ENCODE measurements at places on chromosomes 5 and 9.

DNA sequence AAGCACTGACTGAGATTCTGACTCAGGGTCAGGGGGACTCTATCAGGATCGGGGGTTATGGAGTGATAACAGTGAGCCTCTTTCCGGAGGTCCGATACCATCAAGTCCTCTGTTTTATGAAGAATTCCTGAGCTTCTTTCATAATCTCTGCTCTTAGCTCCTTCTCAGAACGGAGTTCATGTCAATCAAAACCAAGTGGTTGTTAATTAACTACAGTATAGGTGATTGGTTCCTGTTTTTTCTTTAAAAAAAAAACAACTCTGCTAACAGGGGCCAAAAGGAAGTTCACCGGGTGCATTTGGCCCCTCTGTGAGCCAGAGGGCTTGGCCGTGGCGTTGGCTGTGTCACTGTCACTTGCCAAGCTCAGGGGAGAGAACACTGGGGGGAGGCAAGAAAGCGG lies 4.0 kb downstream of the GFI1B start:
- DNase-seq = no peak

- DNase-seq = no peak
These were observed 1129.9 kb downstream of the TAF11L14 start for GRCh38 chr5:18764161-18764560.

- no peak for DNase-seq
These were observed 71.0 kb downstream of the SH3PXD2B start for GRCh38 chr5:172383191-172383802.

GRCh38 chr9:89419978-89420394 lies 77.9 kb downstream of the SEMA4D start:
- no peak for DNase-seq

DNA sequence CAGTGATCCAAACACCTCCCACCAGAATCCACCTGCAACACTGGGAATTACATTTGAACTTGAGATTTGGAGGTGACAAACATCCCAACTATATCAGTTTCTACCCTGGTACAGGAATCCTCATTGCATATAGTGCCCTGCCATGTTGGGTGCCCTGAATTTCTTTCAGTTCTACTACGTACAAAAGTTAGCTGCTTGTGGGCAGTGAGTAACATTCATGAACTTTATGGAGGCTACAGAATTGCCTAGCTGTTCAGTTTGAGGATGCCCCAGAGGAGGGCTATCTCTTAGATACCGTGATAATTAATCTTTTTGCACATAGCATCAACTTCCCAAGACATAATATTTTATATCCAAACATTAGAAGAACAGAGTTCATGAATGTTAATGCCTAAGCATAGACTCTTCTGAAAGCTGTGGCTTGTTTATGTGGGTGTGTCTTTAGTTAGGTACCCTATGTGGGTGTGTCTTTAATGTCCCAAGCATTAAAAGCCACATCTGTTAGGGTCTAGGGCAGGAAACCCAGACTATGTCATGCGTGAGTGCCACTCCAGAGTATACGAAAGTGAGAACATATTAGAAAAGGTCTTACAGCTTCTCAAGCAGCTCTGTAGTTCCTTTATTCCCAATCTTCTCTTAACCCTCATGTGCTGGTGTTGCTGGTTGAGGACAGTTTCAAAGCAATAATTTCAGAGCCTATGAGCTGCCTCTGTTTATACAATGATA lies 47.0 kb upstream of the CHD1 start:
- DNase-seq = no peak

DNA sequence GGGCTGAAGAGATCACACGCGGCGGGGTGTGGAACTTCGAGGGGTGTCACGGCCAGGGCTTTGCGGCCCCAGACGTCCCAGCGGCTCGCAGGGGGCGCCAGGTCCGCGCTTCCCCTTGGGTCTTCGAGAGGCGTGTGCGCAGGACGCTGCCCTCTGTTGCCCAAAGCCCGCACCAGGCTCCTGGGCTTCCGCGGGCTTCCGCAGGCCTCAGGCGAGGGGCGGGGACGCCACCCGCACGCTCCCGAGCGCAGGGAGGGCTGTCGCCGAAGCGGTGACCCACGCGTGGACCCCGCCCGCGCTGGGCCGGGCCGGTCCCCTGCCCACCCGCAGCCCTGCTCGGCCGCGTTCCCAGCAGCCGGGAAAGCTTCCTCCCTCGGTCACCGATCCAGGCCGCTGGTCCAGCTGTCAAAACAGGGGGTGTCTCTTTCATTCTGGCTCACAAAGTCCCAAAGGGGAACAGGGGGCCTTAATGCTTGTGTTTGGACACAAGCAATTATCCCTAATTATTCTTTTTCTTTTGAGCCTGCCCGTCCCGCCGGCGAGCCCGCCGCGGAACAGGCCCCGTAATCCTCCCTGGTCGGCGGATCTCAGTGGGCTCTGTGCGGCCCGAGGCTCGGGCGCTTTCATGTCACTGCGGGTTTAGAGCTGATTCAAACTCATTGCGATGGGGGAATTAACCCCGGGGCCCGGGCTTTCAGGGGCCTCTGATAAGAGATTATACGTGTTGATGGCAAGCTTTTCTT lies 60.6 kb downstream of the TMEM174 start:
- no peak for DNase-seq

DNA sequence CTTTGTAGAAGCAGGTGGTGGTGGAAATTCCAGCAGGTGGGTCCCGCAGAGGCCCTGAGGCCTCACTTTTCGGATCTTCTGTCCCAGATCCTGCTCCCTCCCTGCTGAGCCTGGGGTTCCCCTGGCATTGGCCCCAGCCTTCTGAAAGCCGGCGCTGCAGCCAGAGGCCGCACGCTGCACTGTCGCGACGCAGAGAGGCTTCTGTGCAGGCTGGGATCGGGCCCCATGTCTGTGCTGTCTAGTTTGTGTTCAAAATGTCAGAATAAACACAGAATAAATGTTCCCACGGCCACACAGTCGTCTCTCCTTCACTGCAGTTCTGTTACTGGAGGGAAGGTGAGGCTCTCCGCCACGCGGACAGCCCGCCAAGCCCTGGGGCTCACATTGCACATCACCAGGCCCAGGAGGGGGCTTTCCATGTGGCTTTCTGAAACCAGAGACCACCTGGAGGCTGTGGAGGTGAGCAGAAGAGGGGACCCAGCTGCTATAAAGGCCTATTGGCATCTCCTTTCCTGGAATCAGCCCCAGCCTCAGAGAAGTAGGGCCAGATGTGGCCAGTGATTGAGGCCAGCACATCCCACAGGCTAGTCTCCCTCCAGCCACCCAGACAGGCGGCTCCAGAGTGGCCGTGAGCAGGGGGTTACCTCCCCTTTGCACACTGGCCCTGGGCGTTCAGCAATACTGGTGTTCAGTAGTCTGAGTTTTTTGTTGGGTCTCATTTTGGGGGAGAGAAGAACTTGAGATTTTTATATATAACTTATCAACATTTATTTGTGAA lies 46.5 kb downstream of the USP20 start:
- DNase-seq = no peak

DNA sequence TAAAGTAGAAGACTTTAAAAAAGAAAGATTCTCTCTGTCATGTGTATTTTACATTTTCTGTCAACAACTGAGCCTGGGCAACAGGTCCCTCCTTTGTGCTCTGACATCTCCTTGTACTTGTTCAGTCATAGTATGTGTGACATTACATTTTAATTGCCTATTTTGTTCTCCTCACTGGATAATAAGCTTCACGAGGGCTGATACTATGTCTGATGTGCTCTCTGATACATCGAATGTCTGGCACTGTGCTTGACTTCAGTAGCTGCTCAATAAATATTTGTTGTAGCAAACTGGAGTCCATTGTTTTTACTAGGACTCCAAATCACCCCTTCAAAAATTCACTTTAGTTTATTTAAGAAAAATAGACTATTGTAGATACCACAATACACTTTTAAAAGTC lies 482.0 kb downstream of the RASEF start:
- DNase-seq = no peak

GRCh38 chr9:72684615-72685014 lies 163.2 kb downstream of the TMC1 start:
- no peak for DNase-seq

DNA sequence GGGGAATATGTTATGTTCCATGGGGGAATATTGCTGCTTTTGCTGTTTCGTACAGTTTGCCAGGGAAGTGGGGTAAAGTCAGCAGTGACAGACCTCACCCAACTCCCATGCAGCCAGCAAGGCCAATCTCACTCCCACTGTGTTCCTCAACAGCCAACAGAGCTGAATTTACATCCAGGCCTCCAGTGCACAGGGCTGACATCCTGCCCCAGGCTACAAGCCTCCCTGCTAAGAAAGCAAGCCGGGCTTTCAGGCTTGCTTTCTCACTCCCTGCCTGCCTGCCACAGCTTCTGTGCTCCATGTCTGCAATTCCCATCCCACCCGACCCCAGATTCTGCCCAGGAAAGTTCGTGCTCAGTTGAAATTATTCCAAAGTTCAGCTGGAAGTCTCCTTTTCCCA lies 25.5 kb upstream of the SNCAIP start:
- no peak for DNase-seq

DNA sequence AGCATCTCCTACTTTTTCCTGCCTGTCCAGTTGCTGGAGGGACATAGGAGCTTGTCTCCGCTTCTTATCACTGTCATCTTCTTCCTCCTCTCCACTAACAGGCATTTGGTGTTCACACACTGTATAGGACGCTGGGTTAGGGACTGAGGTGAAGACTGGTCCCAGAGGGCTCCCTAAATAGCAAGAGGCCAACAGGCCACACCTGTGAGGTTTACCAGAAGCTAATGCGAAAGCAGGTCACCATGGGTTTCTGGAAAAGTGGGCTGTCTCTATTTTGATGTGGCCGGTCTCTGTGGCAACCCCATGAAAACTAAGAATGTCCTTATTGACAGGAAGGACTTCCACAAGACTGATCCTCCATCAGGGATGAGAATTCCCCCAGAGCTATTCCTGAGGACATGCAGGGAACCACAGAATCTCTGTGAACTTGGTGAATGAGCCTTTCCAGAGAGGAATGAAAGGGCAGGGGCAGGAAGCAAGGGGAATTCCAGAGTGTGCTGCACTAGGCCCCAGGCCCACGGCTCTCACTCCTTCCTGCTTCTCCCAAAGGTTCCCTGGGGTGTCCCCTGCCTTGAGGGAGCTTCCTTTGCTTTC lies 61.7 kb downstream of the DAP start:
- DNase-seq = no peak

GRCh38 chr5:394671-395155 lies 48.3 kb upstream of the EXOC3 start:
- DNase-seq = no peak

DNA sequence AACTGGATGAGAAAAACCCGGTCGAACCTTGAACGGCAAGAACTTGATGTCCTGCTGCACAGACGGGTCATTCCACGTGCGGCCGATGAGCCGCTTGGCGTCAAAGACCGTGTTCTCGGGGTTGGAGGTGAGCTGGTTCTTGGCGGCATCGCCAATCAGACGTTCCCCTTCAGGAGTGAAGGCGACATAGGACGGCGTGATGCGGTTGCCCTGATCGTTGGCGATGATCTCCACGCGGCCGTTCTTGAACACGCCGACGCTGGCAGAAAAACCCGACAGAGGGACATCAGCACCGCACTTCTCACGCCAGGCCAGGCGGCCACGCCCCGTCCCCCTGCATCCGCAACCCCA lies 519 bp downstream of the HSPA5 start:
- DNase-seq = no peak

DNA sequence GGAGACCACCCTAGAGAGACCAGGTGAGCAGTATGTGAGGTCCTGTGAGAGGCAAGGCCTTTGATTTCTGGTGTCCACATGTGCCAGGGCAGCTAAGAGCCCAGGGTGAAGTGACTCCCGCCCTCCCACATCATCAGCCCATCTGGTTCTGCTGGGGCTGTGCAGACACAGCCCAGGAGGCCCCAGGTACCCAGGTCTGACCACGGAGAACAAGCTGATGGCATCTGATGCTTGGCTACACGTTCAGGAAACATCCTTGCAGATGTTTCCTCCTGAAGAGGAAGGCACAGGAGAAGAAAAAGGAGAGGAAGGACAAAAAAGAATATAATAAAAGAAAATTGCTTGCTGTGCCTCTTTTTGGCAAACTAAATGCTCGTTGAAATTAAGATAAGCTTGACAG lies 225.8 kb downstream of the PAX5 start:
- DNase-seq = no peak

DNA sequence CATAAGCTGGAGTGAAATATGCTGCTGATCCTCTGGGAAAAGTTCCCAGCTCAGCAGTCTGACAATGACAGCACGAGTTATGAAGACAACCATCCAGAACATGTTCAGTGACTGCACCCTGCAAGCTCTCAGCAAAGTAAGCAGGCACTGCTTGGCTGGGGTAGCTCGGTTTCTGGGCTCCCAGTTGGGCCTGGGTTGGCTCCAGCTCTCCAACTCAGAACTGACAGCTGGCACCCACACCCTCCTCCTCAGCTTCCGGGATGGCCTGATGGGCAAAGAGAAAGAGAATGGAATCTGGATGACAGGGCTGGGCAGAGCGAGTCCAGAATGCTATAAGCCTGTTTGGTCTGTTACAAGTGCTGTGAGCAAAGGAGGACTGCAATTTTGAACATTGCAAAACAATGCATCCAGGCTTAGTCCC lies 185.0 kb downstream of the CSNK1G3 start:
- DNase-seq = peak; percentile 95

DNA sequence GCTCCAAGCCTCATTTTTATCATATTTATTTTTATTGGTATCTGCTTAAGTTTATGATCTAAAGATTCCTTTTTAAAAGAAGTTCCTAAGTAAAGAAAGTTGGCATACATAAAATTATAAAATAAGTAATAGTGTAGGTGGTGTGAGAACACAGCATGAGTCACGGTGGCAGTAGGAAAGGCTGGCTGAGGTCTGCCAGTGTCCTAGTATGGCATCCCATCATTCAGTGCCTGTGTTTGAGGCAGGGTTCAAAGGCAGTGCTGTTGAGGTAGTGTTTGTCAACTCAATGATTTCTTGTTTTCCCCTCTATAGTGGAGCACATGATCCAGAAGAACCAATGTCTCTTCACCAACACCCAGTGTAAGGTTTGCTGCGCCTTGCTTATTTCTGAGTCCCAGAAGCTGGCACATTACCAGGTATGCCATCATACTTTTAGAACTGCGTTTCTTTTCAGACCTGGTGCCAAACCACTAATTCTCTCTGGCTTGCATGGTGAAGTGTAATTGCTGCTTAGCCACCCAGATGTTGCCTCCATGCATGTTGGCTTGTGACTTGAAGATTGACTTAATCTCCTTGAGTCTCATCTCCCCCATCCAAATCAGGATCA lies 18.4 kb downstream of the ZNF346 start:
- peak; percentile 81 for DNase-seq

DNA sequence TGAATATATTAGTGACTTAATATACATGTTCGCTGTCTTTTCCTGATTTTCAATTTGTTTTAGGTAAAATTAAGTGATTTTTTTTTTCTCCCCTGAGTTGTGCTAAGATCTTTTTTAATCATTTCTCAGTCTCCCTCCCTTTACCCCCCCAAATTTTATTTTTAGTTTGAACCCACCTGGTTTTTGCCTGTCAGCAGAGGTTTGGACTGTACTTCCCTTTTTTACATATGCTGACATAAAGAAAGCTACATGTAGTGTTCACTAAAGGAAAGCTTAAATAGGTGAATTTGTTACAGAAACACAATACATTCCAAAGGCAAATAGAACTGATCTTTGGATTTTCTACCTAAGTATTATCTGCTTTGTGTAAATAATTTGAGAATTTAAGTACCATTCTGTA lies 82.2 kb downstream of the IPO11 start:
- DNase-seq = no peak
